ENCODE measurements at places on chromosomes 13 and 19.

GRCh38 chr13:35978607-35979316 lies 152.4 kb downstream of the DCLK1 start:
- DNase-seq: peak; percentile 25

GRCh38 chr19:46367426-46367825 lies 20.5 kb downstream of the PPP5C start:
- DNase-seq: no peak

- no peak for DNase-seq
Observed at GRCh38 chr13:85019121-85019520, 780.1 kb downstream of the SLITRK6 start.

- DNase-seq: peak; percentile 43
Observed at GRCh38 chr19:3813473-3814392, 27.6 kb upstream of the MATK start.

GRCh38 chr13:27266917-27267316 lies 3.7 kb upstream of the RASL11A start:
- no peak for DNase-seq

GRCh38 chr13:80296638-80297037 lies 44.3 kb downstream of the SPRY2 start:
- no peak for DNase-seq

DNA sequence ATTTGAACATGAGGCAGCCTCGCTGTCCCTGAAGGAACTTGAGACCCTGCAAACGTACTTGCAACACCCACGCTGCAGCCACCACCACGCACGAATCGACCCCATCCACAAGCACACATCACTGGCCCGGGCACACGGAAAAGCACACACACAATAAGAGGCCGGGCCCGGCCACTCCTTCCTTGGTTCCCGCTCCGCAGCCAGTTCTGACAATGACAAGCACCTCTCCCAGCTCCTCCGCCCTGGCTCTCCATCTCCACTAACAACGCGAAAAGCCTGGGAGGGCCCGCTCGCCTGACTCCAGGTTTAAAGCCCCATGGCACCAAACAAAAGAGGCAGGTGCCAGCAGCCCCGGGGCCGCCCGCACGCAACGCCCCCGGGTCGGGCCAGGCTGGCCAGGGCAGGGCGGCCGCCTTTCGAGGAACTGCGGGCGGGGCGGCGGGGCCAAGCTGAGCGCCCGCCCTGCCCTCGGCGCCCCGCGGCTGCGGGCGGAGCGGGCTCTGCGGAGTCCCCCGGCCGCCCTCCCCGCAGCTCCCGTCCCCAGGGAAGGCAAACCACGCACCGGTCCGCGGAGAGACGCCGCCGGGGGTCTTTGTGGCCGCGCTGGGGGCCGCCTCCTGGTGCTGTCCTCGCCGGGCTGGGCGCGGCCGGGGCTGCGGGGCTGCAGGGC lies 495 bp downstream of the DCLK1 start:
- no peak for DNase-seq

- no peak for DNase-seq
Observed at GRCh38 chr13:33544308-33544707, 258.8 kb upstream of the STARD13 start.

GRCh38 chr13:91804724-91805123 lies 406.3 kb downstream of the GPC5 start:
- DNase-seq: no peak

DNA sequence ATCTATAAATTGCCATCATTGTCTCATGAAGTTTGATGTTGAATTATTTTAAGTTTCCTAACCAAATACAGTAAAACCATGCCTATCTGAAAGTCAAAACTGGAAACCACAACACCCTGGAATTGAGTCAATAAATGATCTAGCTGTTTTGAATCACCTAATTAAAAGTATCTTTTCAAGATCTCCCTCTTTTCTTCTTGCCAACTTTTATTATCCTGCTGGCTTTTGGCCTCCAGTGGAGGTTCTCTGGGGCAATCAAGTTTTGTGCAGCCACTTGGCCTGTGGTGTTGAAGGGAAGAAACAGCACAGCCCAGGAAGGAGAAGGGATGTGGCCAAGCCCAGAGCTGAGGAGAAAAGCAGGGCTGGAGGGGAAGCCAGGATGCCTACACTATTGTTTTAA lies 255.4 kb downstream of the COG6 start:
- DNase-seq: no peak

DNA sequence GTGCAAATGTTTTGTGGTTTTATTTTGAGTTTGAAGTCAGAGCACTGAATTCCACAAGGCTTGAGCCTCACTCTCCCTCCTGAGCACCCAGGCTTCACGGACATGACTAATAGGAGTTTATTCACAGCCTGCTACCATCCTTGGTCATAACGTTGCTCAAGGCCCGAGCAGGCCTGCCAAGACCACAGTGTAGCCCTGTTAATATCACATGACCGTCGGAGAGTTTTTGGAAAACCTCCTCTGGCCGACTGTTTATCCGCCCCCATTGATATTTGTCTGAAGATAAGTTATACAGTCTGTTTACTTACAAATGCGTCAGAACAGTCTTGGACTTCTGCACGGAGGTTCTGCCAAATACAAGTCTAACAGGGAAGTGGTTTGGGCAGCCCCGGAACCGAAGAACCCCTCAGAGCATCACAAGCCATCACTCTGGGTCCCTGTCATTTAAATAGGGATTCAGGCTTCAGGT lies 89.9 kb downstream of the COL4A2 start:
- no peak for DNase-seq

DNA sequence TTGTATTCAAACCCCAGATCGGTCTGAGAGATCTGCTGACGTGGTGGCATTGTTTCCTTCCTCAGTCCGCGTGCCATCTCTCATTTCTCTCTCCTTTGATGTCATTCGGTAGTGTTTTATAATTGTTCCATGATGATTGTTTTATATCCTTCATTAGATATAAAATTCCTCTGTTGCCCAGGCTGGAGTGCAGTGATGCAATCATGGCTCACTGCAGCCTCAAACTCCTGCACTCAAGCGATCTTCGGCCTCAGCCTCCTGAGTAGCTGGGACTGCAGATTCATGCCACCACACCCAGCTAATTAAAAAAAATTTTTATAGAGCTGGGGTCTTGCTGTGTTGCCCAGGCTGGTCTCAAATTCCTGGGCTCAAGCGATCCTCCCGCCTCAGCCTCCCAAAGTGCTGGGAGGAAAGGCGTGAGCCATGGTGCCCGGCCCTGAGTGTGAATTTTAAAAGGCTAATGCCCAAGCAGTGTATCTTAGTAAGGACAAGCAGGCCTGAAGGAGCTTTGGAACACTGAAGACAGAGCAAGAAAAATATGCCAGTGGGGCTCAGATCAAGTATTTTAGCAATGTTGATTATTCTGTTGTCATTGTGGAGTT lies 5.3 kb downstream of the ZNF57 start:
- DNase-seq: no peak

DNA sequence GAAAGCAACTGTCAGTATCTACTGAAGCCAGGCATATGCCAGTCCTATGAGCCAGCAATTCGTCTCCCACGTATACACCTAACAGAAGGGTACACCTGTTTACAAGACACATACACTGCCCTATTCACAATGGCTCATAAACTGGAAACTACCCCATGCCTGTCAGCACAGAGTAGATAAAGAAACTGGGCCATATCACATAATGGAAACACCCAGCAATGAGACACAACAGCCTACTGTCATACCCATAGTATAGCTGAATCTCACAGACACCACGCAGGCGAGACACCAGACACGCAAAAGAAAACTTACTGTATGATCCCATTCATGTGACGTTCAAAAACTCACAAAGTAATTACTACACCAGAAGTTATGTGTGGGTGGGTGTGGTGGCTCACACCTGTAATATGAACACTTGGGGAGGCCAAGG lies 15.7 kb downstream of the NOSIP start:
- no peak for DNase-seq

GRCh38 chr13:21901811-21902708 lies 231.2 kb downstream of the FGF9 start:
- DNase-seq: no peak

DNA sequence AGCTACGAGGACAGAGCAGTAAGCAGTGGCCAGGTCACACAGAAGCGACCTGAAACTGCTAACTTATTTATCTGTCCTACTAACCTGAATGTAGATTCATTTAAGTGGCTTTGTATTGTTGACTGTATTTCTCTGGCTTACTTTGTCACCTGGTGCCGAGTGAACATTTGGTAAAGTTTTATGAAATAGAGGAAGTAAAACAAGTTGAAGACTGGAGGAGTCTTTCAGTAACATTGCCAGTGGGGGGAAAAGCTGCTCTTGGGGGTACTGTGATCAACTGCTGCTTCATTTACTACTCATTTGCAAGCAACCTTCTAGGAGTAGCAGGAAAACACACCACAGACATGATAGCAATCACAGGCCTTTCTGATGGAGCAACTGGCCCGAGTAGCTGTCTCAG lies 615.0 kb downstream of the FGF9 start:
- no peak for DNase-seq

GRCh38 chr13:92967923-92968322 lies 258.7 kb upstream of the GPC6 start:
- no peak for DNase-seq

DNA sequence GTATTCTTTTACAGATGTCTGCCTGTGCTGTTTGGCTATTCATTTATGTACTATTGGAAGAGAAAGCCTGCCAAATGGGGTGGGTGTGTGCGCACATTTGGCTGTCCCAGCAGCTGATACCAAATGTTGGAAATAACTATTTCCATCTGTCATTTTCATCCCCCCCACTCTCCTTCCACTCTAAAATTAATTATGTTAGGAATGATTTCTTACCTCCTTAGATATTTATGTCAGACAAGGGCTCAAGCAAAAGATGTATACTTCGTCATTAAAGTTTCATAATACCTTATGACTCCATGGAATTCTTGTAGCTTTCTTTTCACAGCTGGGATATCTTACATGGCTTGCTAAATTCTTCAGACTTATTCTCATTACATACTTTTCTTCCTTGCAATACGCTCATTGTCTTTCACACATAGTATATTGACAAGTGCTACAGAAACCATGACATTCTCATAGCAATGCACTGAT lies 18.6 kb downstream of the ITM2B start:
- DNase-seq: no peak

DNA sequence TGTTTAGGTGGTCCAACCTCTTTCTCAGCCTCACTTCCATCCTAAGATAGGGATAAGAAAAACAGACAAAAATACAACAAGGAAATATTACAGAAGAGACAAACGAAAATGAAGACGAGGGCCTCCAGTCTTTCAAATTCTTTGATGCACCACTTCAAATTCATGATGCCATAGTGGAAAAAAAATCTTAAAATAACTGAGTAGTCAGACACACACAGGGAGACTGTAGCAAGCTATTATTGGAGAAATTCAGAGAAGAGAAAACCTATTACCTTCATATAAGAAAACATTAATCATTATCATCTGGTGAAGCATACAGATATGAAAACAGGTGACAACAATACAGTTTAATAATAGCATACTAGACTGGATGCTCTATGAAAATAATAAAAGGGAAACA lies 548.2 kb downstream of the KCTD12 start:
- no peak for DNase-seq

DNA sequence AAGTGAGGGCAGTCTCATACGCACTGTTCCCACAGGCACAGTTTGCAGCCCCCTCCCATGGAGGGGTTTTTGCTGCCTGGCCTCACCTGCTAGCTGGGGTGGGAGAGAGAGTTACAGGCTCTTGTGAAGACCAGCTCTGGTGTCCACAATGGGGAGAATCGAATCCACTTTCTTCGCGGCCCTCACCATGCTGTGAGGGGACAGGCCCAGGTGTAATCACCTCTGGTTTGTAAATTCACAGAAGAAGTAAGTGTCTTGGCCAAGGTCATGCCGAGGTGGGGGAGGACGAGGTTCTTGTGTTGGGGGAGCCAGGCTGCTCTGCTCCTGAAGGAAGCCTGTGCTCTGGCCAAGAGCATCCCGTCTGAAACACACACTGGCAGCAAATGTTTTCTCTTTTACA lies 39.5 kb downstream of the TEX29 start:
- DNase-seq: no peak

DNA sequence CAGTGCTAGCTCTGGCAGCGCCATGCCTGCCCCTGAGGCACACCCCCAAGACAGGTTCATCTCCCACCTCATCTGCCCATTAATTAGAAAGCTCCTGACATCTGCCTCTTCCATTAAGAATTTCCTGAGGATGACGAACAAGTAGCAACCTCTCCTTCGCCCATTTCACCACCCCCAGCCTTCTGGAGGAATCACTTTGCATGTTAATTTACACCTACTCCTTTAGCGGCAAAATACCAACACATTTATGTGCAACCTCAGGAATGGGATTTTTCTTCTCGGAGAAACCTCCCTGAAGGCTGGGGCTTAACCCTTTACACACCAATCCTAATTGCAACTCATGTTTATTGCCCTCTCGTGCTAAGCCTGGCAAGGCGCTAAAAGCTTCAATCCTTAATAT lies 13.8 kb downstream of the SLC7A1 start:
- DNase-seq: no peak

DNA sequence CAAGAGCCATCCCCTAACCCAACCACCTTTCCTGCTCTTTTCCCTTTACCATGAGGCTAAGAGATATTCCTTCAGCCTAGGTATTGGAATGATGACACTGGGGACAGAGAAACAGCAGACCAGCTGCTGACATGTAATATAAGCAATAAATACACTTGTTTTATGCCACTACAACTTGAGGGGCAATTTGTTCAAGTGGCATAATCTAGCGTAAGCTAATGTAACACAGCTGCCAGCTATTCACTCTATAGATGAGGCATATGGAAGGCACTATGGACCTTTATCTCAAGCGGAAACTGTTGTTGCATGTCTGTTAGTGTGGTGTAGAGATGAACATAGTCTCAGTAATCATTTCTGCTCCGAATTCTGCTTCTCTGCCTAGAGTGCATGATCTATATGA lies 111.1 kb downstream of the STARD13 start:
- DNase-seq: no peak

- DNase-seq: no peak
Observed at GRCh38 chr13:92074658-92075057, 676.2 kb downstream of the GPC5 start.

DNA sequence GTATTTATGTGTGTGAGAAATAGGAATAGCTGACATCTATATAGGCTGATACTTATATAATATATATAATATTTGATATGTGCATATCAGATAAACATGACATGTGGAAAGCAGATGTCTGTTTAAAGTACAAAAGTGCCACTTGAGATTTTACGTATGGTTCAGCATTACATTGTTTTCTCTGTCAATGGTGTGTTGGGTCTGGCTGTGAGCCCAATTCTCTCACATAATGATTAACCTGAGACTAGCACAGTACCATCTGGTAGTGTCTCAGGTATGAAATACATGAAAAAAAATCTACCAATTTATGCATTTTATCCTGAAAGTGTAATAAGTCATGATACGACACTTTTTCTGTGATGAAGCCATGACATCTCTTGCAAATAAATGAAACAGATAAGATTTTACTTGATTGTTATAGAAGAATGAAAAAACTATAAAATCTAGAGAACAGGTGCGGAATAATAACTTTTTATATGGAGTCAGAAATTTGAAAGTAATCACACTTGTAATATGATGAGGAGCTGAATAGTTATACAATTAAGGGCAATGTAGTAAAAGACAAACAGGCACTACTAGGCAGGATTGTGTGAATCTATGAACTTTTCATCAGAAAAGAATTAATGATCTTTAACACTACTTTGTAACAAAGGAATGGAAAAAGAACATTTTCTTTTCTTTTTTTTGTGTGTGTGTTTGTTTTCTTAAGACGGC lies 1405.0 kb downstream of the OLFM4 start:
- no peak for DNase-seq
